ENCODE measurements at places on chromosomes 6 and 20.

DNA sequence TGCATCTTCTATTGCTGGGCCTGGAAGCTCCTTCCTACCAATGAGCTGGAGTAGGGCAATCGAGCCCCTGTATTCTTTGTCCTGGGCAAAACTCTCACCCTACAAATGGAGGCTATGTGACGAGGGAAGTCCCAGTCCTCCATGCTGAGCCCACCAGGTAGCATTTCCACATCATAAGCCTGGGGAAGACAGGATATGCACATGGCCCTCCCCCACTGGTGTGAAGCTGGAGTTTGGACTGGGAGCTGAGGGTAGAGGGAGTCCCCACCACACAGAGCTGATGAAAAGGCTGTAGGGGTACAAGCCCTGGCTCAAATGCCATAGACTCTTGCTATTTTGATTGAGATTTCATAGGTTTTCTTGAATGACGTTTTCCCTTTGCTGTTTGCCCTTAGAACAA, 99.5 kb upstream of the FOXC1 start:
- no peak for DNase-seq

DNA sequence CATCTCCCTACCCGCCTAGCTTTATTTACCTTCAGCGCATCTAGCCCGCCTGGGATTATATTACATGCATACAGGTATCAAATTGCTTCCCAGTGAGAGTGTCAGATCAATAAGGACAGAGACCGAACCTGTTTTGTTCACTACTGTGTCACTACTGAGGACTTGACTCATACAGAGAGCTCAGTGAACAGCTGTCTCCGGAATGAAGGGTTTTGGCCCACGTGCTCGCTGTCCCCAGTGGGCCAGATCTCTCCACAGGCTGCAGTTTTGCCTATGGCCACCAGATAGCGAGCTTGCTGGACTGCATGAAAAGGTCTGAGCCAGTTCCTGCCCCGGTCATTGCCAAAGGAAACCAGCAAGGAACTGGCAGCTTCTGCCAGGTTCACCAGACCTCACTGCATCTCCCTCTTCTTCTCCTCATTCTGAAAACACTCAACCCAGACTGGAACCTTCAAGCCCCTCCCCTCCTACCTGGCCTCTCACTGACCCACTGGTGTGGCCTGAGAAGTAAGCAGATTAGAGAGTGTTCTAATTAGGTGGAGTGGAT, 150.8 kb downstream of the ZMYND8 start:
- no peak for DNase-seq

DNA sequence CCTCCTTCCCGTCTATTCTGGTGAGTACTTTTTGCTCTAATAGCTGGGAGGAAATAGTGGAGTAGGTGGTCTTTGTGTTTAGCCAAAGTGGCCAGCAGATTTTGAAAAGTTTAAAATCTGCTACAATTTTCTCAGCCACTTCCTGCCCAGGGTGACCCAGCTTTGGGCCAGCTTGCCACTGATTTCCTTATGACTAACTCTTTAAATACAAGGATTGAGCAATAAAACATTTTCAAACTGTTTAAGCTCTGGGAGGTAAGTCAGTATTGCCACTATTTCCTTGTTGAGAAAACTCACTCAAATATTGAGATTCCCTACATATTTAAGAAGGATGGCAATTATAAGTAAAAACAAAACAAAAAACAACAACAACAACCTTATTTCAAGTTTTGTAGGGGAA, 54.5 kb downstream of the TRMT11 start:
- no peak for DNase-seq

DNA sequence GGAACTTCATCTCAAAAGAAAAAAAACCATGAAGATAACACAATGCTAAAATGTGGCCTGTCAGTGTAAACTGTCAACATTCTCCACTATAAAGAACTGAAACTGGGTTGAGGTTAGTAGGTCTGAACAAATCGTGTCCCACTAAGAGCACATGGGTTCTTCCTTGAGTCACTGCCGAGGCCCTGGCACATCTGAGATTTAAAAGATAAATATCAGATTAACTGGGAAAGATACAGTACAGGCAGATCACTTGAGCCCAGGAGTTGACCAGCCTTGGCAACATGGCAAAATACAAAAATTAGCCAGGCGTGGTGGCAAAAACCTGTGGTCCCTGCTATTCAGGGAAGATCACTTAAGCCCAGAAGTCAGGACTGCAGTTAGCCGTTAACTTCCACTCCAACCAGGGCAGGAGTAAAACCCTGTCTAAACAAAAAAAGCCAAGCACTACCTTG, 5.6 kb downstream of the EEF1A1 start:
- no peak for DNase-seq

DNA sequence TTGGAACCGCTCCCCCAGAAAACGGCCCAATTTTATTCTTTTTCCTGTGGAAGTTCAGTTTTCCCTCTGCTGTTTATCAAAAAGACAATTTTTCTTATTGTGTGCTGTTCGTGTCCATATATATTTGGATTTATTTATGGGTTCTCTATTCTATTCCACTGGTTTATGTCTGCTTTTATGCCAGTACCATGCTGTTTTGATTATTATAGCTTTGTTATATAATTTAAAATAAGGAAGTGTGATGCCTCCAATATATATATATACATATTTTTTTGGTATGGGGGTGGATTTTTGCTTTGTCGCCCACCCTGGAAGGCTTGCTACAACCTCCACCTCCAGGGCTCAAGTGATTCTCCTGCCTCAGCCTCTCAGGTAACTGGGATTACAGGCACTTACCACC, 103.3 kb downstream of the TFAP2B start:
- no peak for DNase-seq

GRCh38 chr20:7237251-7237650, 469.8 kb downstream of the BMP2 start:
- DNase-seq = no peak
